ENCODE measurements at places on chromosomes 2 and 18. TPM values are rescaled to one million over a fixed set of nuclear protein-coding genes. Genes with fewer than 3 reads are reported as not detected.

The RTN4 gene
- total RNA-seq = 337 TPM

The WDR43 gene
- total RNA-seq = 92.4 TPM

The FAHD2B gene
- 18.6 TPM for total RNA-seq

GRCh38 chr18:23811176-23811575 lies 121.9 kb downstream of the LAMA3 start:
- no peak for DNase-seq

DNA sequence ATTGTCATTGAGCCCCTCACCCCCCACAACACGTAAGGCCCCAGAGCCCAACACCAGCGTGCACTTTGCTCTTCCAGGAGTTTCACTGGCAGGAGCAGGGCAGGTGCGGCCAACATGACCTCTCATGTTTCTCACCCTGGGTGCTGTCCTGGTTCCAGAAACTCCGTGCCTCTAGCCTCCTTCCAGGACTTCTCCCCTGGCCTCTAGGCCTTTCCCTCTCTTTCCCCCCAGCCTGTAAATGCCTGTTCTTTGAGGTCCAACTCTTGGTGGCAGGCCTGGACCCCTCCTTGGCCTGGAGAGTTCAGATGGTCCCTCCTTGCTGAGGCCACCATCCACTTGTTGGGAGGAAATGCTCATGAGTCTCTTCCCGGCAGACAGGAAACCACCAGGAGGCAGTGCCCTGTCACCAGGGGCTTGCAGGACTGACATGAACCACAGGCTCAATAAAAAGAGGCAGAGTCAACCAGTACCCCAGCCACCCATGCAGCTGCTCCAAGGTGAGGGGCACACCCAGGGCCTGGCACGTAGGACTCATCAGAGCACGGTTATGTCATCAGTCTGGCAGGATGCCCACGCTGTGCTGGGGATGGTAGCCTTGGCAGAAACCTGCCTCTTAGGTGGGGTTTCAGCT lies 1.5 kb downstream of the MALL start:
- no peak for DNase-seq

- DNase-seq = no peak
These were observed 45.4 kb upstream of the MYL1 start for GRCh38 chr2:210360412-210360811.

GRCh38 chr18:2204736-2205135 lies 366.6 kb downstream of the METTL4 start:
- no peak for DNase-seq

DNA sequence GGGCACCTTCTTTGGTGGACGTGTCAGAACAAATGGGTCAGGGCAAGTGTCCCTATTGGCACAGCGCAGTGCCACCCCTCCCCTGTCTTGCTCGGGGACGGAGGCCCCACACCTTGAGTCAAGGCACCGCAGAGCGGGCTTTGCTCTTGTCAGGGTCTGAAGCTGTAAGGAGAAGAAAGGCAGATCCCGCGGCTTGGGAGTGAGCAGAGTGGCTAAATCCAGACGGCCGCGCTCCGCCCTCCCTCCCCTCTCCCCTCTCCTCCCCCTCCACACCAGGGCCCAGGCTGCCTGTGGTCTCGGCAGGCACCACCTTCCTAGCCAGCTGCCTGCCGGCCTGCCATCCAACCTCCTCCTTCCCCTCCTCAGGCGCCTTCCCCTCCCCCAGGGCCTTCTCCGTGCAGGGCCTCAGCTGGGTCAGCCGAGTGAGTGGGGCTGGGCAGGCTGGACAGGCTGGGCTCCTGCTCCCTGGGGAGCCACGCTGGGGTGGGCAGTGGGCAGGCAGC lies 25.8 kb downstream of the SPEG start:
- peak; percentile 80 for DNase-seq

DNA sequence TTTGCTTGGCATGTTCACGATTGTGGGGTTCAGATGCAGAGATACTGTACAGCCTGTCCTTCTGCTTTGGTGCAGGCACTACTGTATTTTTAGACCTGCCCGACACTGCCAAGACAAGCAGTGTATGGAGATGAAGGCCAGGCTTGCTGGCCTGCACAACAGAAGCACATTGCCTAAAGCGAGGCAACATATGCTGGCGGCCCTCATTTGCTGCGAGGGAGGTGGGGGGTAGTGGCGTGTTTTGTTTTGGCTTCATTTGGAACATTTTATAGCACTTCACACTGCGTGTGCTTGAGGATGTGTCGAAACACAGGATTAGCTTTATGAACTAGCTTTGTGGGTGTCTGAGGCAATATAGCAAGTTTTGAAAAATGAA lies 27.0 kb downstream of the TMEM182 start:
- DNase-seq = no peak

DNA sequence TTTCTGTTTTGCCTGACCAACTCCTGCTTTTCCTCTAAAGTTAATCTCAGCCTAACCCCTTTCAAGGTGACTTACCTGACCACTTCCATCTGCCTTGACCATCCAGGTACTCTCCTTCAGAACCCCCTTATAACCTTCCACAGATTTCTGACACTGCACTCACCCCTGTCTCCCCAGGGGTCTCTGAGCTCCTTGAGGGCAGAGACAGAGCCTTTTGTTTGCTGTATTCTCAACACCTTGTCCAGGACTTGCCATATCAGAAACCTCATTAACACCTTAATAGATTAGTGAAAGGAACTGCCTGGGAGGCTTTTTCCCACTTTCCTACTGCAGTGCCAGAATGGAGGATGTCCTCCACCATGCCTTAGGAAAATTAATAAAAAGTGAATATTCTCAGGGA lies 119.7 kb upstream of the SERPINE2 start:
- no peak for DNase-seq

GRCh38 chr18:7221424-7222155 lies 9.3 kb upstream of the LRRC30 start:
- DNase-seq = no peak

- no peak for DNase-seq
These were observed 522.9 kb upstream of the FSHR start for GRCh38 chr2:49677227-49677626.

- DNase-seq = no peak
These were observed 10.8 kb downstream of the INPP1 start for GRCh38 chr2:190354003-190354690.

All from ureter (tissue), 1 donor.